ENCODE measurements at places on chromosomes 6 and 20.

GRCh38 chr20:2279253-2279779 is 16.5 kb upstream of the TGM3 start:
- DNase-seq, result no peak

- no peak for DNase-seq
Measured at GRCh38 chr6:111631903-111632460, 26.3 kb upstream of the TRAF3IP2 start.

- DNase-seq, result no peak
Measured at GRCh38 chr6:971981-972640, 279.2 kb upstream of the EXOC2 start.

GRCh38 chr20:40265825-40266533 is 423.1 kb downstream of the MAFB start:
- DNase-seq, result no peak

GRCh38 chr20:61799928-61800327 is 265.8 kb downstream of the TAF4 start:
- no peak for DNase-seq

- DNase-seq, result no peak
Measured at GRCh38 chr20:57412347-57413029, 21.3 kb downstream of the RBM38 start.

DNA sequence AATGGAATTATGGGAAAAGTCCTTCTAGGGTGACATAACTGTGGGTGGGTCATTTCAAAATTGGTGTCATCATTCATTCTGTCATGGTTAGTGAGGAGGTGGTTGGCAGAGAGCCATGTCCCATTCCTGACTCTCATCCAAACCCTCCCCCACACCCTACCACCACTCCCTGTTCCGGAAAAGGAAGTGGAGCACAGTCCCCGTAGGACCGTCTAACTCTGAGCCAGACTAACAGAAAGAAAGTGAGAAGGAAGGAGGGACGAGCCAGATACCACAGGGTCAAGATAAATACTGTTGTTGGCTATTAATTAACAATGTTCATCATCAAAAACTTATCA is 4.8 kb downstream of the TRIM10 start:
- DNase-seq, result no peak

DNA sequence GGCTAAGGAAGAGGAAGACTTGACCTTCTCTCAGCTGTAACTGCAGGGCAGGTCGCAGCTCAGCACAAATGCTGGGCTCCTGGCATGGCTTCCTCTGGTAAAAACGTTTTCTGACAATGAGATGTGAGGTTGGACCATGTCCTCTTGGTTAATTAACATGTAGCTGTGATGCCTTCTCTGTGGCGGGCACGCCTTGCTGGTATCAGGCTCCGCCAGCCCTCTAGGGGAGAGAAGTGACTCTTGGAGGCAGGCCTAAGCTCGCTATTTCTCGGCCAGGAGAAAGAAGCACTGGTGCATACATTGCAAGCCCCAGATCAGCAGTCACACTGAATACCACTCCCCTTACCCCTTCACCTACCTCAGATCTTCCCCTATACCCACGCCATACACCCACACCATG is 65.0 kb downstream of the QRSL1 start:
- DNase-seq, result no peak

DNA sequence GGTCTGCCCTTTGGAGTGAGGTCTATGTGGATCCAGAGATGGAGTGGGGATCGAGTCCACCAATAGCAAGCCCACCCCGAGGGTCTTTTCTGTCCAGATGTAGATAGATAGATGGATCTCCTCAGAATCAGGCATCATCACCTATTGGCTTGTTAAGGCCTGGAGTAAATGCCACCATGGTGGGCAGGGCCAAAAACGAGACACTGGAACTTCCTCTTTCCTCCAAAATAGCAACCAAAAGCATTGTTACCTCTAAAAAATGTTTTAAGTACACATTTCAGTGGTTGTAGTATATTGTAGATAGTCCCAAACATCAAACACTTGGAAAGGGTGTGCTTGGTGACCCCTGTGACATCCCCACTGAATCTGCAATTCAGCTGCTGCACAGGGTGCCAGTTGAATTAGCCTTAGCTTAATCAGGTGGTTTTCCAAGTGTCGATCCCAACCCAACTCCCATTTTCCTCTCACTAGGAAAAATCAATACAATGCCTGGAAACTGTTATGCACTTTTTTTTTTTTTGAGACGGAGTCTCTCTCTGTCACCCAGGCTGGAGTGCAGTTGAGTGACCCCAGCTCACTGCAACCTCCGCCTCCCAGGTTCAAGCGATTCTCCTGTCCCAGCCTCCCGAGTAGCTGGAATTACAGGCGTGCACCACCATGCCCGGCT is 35.0 kb upstream of the NELFCD start:
- DNase-seq, result no peak

- DNase-seq, result no peak
Measured at GRCh38 chr6:73671911-73672685, 18.3 kb upstream of the SLC17A5 start.

- DNase-seq, result no peak
Measured at GRCh38 chr20:48006036-48006833, 221.0 kb upstream of the SULF2 start.

- no peak for DNase-seq
Measured at GRCh38 chr6:1836690-1837089, 227.0 kb downstream of the FOXC1 start.

- no peak for DNase-seq
Measured at GRCh38 chr6:144488590-144488989, 203.5 kb downstream of the UTRN start.

DNA sequence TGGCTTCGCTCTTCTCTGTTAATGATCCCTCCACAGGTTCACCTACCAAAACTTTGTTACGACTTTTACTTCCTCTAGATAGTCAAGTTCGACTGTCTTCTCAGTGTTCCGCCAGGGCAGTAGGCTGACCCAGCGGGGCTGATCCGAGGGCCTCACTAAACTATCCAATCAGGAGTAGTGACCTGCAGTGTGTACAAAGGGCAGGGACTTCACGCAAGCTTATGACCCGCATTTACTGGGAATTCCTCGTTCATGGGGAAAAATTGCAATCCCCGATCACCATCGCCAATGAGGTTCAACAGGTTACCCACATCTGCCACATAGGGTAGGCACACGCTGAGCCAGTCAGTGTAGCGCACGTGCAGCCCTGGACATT is 771.4 kb upstream of the DEFB115 start:
- no peak for DNase-seq

- DNase-seq, result no peak
Measured at GRCh38 chr6:47809873-47810272, 28.0 kb downstream of the OPN5 start.

- no peak for DNase-seq
Measured at GRCh38 chr20:58219342-58219700, 9.1 kb downstream of the ANKRD60 start.

DNA sequence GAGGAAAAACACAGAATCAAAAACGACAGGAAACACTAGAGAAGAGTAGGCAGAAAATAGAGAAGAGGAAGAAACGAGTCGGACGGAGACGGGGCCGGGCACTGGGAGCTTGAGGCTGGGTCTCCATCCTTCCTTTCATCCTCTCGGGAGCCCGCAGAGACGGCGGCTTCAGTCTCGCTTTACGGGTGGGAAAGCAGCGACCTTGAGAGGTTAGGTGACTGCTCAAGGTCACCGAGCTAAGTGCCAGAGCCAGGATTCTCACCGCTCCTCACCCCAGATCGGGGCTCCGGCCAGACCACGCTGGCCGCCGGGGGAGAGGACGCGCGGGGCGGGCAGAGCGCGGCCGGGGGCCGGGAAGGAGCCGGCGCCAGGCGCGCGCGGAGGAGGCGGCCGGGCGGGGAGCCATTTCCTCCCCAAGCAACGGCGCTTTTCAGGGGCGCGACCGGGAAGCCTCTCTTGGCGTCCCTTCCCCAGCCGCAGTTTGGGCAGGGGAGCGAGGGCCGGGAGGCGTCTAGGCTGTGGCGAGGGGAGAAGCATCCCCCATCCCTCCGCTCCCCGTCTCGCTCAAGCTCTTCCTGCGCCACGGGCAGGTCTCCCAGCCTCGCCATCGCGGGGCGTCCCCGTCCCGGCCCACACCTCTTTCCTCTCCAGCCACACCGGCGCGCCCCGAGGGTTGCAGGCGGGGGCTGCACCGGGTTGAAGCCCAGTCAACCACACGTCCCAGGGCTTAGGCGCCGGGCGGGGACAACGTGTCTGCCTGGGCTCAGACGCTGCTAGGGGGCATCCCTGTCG is 24.1 kb upstream of the MAP3K7 start:
- no peak for DNase-seq

- DNase-seq, result no peak
Measured at GRCh38 chr6:33622456-33623431, 1.6 kb downstream of the ITPR3 start.

DNA sequence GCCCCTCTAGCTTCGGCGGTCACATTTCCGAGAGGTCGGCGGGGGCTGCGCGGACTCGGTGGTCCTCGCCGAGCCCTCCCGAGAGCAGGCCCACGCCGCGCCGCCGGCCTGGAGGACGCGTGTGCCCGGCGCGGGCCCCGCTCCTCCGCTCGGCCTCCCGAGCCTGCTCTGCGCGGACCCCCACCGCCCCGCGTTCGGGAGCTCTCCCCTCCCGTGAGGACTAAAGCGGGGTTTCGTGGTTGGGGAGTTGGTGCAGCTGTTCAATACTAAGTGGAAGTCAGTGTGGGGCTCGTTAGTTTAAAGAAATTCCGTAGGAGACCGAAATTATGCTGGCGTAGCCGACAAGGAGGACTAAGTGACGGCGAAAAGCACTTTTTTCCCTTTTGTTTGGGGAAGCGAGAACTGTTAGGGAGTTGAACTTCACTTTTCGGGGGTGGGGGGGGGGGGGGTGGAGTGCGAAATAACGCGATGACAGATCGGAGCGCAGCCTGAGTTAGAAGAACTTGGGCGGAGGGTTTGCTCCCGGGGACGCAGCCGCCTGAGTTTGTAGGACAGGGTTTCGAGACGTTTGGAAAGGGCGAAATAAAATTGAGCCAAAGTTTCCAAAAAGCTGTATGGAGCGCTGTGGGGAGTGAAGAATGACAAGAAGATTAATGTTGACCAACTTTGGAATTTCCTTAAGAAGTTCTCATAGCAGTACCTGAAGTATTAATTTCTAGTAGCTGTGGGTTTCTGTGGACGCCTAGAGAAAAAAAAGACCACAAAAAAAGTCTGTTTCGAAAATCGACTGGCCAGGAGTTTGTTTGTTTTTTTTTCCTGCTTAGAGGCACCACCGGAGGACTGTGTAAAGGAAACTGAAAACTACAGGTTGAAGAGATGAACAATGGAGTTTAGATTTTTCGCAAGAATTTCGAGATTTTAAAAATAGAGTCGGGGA is 1.4 kb downstream of the QKI start:
- DNase-seq, result peak; percentile 49

DNA sequence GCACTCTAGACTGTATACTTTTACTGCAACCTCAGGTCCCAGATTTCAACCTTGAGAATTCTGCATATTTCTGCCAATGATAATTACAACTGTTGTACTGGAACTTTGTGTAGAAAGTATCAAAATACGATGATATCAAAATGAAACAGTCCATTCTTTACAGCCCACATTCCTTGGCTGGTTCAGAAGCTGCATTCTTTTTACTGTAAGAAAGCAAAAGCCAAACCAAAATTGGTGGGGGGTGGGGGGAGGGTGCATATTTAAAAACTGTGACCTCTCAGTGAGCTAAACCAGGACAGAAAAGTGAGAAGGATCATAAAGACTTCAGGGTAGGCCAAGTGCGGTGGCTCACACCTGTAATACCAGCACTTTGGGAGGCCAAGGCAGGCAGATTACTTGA is 41.8 kb upstream of the UBR2 start:
- no peak for DNase-seq

GRCh38 chr6:18485660-18486435 is 98.7 kb downstream of the RNF144B start:
- DNase-seq, result no peak

DNA sequence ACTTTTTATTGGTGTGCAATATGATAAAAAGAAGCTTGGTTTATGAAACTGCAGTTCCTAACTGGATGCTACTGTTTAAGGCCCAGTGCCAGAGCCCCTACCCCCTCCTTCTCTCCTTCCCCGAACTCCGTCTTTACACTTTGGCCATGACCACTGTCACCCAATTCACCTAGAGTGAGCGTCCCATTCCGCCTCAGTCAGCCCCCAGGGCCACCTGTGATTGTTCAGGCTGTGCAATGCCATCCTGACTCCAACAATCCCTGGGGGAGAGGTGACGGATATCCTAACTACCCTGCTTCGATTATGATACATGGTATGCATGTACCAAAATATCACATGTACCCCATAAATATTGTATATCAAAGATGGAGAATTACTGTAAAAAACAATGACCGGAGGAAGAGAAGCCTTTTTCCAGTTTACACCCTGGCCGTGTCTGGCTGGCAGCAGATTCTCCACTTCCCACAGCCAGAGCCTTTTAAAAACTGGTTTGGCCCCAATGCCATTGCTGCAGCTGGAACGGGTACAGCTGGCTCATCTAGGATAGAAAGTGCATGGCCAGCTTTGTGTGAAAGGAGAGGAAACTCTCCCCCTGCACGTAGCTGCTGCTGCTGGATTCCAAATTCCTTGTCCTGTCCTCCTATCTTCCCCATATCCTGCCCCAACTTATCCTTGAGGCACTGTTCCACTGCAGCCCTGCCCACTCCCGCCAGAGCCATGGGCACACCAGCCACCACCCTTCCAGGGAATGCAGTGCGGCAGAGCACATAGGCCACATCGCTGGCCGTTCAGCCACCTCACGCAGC is 99.7 kb downstream of the JPH2 start:
- DNase-seq, result no peak

DNA sequence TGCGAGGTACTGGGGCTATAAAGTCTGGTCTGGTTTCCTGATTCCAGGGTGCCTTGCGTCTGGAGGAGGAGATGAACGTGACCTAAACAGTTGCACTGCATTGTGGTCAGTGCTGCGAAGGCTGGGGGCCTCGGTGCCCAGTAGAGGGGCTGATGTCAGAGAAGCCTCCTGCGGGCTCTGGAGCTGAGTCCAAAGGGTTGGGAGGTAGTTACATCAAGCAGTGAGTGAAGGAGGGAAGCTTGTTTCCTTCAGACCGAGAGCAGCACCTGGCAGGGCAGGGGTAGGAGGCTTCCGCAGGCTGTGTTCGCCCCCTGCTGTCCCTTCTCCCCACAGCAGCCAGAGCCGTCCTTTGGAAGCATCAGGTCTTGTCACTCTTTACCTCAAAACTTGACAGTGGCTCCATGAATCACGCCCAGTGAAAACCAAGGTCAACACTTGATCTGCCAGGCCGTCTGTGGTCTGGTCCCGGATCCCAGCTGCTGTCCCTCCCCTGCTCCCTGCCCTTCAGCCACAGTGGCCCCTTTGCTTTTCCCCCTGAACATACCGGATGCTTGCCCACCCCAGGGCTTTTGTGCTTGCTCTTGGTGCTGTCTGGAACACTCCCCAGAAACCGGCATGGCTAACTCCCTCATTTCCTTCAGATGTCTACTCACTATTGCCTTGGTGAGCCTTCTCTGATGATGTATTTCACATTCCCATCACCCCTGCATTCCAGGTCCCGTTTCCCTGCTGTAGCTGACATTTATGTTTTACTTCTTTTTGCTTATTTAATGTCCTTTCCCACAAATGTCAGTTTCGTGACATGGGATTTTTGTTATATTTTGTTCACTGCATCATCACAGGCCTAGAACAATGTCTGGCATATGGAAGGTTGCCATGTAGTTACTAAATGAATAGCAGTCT is 7.0 kb downstream of the DYNLRB1 start:
- DNase-seq, result peak; percentile 55

GRCh38 chr6:131443514-131443913 is 129.5 kb upstream of the ARG1 start:
- DNase-seq, result peak; percentile 32

GRCh38 chr6:4350567-4351519 is 215.5 kb upstream of the ECI2 start:
- DNase-seq, result no peak

- no peak for DNase-seq
Measured at GRCh38 chr20:23652371-23652770, 14.6 kb upstream of the CST3 start.

- no peak for DNase-seq
Measured at GRCh38 chr6:135853986-135854385, 2.5 kb downstream of the PDE7B start.
